Natural killer cell treated with Interleukin-12 subunit alpha and Interleukin-12 subunit beta and Interleukin-15 and Interleukin-18, amount 100 ng/mL, for 72 hours (primary cell): ENCODE measurements at places on chromosomes 12 and 14. TPM values are rescaled to one million over a fixed set of nuclear protein-coding genes. Genes with fewer than 3 reads are reported as not detected.

KRT79 gene
- total RNA-seq = not detected

TDRD9 gene
- total RNA-seq = 1.1 TPM

ZFYVE21 gene
- total RNA-seq = 22.0 TPM

ANKS1B gene
- total RNA-seq = not detected

DHRS2 gene
- 1.5 TPM for total RNA-seq

FAM181A gene
- total RNA-seq = not detected

DNA sequence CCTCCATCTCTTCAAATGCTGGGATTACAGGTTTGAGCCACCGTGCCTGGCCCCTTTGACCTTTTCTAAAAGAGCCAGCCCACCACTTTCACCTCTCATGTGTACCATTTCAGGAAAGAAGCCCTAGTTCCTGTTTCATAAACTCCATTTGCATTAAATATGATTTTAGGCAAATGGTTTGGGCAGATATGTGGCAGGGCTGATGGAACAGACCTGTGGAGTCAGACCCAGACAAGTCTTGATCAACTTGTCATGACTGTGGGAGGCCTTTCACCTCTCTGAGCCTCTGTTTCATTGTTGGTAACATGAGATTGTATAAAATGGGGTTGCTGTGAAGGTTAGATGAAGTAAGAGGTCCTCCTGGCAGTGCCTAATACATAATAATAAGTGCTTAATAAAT is 5.2 kb upstream of the MAP3K9 start:
- DNase-seq = no peak

DNA sequence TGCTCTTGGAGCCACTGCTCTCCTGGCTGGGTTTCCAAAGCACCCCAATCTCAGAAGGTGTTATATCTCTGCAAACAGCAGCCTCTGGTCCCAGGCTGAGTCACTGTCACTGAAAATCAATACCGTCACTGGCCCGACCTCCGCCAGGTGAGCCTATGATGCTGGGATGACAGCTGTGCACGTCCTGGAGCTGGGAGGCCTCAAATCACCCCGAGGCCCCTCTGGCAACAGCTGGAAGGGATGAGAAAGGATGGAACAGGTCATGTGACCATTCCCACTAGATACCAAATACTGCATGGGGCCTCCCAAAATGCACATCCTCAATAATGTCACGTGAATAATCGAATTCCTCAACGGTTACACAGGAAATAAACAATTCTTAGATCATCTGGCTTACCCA is 190.8 kb downstream of the TTC7B start:
- no peak for DNase-seq

DNA sequence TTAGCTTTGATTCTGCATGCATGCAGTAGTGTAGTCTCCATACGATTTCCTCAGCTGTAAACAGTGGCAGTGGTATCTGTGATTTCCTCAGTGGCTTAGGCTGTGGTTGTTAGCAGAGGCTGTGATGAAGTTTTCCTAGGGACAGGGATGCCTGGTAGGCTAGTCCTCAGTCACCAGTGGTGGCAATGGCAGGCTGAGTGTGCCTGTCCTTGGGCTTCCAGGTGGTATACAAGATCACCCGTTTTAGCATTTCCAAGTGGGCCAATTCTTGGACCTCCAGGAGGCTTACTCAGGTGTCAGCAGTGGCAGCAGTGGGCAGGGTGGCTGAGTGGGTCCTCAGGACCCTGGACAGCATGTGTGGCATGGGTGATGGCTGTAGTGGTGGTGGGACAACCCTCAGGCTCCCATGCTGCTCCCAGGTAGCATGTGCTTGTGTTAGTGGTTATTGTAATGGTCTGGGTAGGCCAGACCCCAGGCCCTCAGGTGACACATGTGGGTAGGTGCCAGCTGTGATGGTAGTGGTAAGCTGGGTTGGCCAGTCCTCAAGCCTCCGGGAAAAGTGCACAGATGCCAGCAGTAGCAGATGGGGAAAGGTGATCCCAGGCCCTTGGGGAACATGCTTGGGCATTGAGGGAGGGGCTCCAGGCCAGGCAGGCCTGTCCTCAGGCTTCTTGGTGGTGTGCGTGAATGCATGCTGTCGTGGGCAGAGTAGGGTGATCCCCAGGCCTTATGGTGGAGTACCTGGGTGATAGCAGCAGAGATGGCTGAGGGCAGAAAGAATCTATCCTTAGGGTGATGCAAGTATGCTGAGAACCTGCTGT is 146.5 kb downstream of the PAPOLA start:
- DNase-seq = no peak

- no peak for DNase-seq
Observed at GRCh38 chr12:120515496-120515895, 13.5 kb downstream of the COQ5 start.

GRCh38 chr12:11969437-11970154 is 101.1 kb upstream of the BCL2L14 start:
- no peak for DNase-seq

- no peak for DNase-seq
Observed at GRCh38 chr12:31491841-31492598, 98.9 kb downstream of the DENND5B start.

DNA sequence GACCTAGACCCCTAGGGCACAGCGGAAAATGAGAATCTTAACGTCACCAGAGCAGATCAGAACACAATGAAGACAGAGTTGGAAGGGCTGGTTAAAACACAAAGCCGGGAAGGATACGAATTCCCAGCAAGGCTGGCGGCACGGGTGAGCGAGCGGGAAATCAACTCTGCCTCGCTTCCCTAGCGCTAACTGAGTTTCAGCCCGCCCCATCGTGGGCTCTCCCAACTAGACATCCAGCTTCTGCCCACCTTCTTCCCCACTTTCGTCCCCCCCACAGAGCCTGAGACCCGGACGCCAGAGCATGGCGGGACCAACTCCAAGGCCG is 377 bp downstream of the CCNT1 start:
- no peak for DNase-seq
